ENCODE measurements at places on chromosomes 16 and 17. TPM values are rescaled to one million over a fixed set of nuclear protein-coding genes. Genes with fewer than 3 reads are reported as not detected.

CDT1 gene
- total RNA-seq = 140 TPM

DNA sequence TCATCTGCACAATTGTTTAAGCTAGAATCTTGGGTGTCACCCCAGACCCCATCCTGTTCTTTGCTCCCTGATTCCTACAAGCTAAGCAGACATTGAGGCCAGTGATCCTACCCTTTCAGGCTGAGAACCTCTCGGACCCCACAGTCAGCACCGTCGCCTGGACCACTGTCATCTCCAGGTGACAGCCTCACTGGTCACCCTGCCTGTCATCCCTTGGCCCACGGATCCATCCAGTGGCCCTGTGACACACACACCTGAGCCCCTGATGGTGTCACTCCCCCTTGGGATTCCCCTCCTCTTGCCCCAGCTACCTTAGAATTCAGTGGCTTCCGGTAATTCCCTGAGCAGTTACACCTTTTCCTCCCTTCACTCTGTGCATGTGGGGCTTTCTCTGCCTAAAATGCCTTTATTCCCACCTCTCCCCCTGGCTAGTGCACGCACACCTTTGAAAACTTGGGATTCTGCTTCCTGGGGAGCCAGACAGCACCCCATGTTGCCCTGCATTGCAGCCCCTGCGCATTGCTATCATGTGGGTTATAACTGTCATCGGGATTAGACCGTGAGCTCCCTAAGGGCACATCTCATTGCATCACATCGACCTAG, 3.0 kb downstream of the C16orf86 start:
- H3K36me3 ChIP-seq = no peaks in the 10 kb centered on the region
- peaks cover 9% of the 10 kb centered on the region for H3K4me1 ChIP-seq
- H3K27ac ChIP-seq = no peak overlapping the region
- DNase-seq = no peak

- DNase-seq = no peak
- H3K36me3 ChIP-seq = no peaks in the 10 kb centered on the region
- H3K27ac ChIP-seq = no peak overlapping the region
- no peak overlapping the region for H3K4me3 ChIP-seq
Measured at GRCh38 chr16:49724774-49725173, 131.1 kb downstream of the ZNF423 start.

EVI2B gene
- 100 TPM for total RNA-seq

GRCh38 chr16:23283571-23283970, 18.5 kb upstream of the SCNN1B start:
- no peaks in the 10 kb centered on the region for H3K36me3 ChIP-seq
- DNase-seq = no peak
- H3K4me3 ChIP-seq = no peak overlapping the region

AMDHD2 gene
- 75.4 TPM for total RNA-seq

DNA sequence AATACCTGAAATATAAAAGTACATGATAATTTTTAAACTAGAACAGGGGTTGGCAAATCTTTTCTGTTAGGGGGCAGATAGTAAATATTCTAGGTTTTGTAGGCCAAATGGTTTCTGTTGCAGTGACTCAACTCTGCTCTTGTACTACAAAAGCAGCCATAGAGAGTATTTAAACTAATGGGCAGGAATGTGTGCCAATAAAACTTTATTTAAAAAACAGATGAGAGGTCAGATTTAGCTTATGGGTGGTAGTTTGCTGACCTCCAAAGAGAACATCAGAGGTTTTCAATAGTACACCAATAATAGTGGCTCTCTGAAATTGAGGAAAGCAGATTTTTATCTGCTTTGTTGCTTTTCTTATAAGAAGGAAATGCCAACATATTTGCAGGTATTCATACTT, 15.2 kb upstream of the FAM20A start:
- H3K4me3 ChIP-seq = no peak overlapping the region
- H3K4me1 ChIP-seq = peaks cover 2% of the 10 kb centered on the region
- no peak for DNase-seq
- no peak overlapping the region for H3K27ac ChIP-seq
- H3K27me3 ChIP-seq = peaks cover 29% of the 10 kb centered on the region

DYNLRB2 gene
- not detected for total RNA-seq

GRCh38 chr17:83178533-83179304, 99.3 kb downstream of the METRNL start:
- H3K36me3 ChIP-seq = no peaks in the 10 kb centered on the region
- H3K27ac ChIP-seq = no peak overlapping the region
- DNase-seq = no peak
- H3K4me1 ChIP-seq = no peaks in the 10 kb centered on the region
- no peak overlapping the region for H3K4me3 ChIP-seq

SEZ6 gene
- not detected for total RNA-seq

CLEC10A gene
- total RNA-seq = 0.64 TPM

- H3K36me3 ChIP-seq = peaks cover 30% of the 10 kb centered on the region
- DNase-seq = peak; percentile 81
- H3K4me3 ChIP-seq = peak overlapping the region; percentile 93
Measured at GRCh38 chr17:56834380-56835263, 671 bp downstream of the DGKE start.

DNA sequence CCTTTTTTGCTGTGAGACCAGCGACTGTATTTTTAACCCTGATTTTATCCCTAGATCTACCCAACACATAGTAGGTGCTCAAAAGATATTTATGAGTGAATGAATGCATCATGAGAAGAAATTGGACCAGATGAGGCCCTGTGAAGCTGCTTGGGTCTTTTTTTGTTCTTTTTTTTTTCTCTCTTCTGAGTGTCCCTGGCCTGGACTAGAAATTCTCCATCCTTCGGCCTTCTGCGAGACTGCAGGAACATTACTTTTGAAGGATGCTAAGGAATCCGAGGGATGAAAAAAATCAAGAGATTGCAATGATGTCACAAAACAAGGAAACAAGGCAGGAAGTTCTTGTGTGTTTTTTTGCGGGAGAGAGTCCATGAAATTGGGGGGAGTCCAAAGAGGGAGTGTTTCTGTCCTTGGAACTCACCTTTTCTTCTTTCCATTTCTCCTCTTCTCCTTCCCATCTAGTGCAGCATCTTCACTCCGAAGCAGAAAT, 560 bp upstream of the RUSF1 start:
- no peaks in the 10 kb centered on the region for H3K36me3 ChIP-seq
- H3K27me3 ChIP-seq = no peaks in the 10 kb centered on the region
- peak overlapping the region; percentile 95 for H3K27ac ChIP-seq
- peak overlapping the region; percentile 90 for H3K4me3 ChIP-seq

DNA sequence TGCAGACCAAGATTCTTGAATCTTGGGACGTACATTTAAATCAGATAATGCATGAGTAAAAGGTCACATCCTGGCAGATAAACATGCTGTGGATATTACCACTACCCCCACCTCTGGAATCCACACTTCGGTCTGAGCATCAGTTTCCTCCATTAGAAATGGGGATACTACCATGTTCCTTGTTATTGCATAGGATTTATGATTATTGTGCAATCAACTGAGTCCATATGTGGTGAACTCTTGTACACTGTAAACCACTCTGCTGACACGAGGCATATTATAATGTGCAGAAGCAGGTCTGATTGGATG, 108.7 kb downstream of the VAT1L start:
- H3K4me1 ChIP-seq = no peaks in the 10 kb centered on the region
- H3K36me3 ChIP-seq = no peaks in the 10 kb centered on the region

KRT33A gene
- not detected for total RNA-seq

- H3K27me3 ChIP-seq = peaks cover 35% of the 10 kb centered on the region
- no peak for DNase-seq
Measured at GRCh38 chr17:61425682-61426481, 26.2 kb downstream of the TBX2 start.

DNA sequence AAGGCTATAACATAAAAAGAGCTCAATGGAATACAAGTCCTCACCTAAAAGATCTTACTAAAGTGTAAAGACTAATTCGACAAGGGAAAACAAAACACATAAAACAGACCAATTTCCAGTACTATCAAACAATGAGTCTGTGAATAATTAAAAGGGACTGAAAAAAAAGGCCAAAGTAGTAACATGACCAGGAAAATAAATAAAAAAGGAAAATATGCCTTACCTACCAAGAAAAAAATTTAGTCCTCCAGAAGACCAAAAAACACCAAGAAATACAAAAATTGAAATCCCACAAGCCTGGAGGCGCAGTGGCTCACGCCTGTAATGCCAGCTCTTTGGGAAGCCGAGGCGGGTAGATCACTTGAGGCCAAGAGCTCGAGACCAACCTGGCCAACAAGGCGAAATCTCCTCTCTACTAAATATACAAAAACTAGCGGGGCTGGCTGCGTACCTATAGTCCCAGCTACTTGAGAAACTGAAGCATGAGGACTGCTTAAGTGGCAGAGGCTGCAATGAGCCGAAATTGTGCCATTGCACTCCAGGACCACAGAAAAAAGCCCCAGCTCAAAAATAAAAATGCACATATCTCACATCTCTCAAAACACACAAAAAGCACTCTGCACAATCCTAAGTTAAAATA, 60.8 kb downstream of the TEX14 start:
- no peak overlapping the region for H3K27ac ChIP-seq
- H3K4me1 ChIP-seq = peaks cover 10% of the 10 kb centered on the region
- H3K36me3 ChIP-seq = peaks cover 2% of the 10 kb centered on the region
- peaks cover 2% of the 10 kb centered on the region for H3K27me3 ChIP-seq

GRCh38 chr16:84874983-84875382, 55.2 kb downstream of the CRISPLD2 start:
- H3K27me3 ChIP-seq = peaks cover 5% of the 10 kb centered on the region
- H3K4me3 ChIP-seq = no peak overlapping the region
- H3K27ac ChIP-seq = no peak overlapping the region
- no peaks in the 10 kb centered on the region for H3K4me1 ChIP-seq

SPIRE2 gene
- 1.8 TPM for total RNA-seq

GRCh38 chr17:41538565-41538991, 10.5 kb upstream of the KRT19 start:
- no peaks in the 10 kb centered on the region for H3K36me3 ChIP-seq
- H3K27ac ChIP-seq = no peak overlapping the region
- DNase-seq = no peak
- no peak overlapping the region for H3K4me3 ChIP-seq
- H3K27me3 ChIP-seq = peaks cover 14% of the 10 kb centered on the region

GRCh38 chr16:14070555-14070876, 603 bp upstream of the MRTFB start:
- H3K36me3 ChIP-seq = no peaks in the 10 kb centered on the region
- H3K4me1 ChIP-seq = peaks cover 7% of the 10 kb centered on the region
- H3K27ac ChIP-seq = peak overlapping the region; percentile 78
- peak overlapping the region; percentile 87 for H3K4me3 ChIP-seq

DNA sequence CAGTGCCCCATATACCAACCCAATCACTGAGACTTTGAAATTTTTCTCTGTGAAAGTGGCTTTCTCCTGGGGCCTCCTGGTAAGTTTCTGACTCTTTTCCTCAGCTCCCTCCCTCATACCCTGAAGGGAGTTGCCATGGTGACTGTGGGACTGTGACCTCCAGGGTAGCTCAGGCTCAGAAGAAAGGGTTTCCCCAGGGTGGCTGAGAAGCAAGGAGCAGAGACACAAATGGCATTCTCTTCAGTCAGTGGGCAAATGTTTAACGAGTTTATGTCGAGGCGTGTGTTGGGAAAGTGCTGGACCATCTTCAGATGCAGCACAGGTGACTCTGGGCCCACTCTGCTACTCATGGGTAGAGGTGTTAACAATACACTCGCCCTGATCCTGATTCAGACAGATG, 46.8 kb downstream of the MRPS23 start:
- no peak overlapping the region for H3K27ac ChIP-seq
- no peak overlapping the region for H3K4me3 ChIP-seq
- no peaks in the 10 kb centered on the region for H3K4me1 ChIP-seq
- no peak for DNase-seq

DNA sequence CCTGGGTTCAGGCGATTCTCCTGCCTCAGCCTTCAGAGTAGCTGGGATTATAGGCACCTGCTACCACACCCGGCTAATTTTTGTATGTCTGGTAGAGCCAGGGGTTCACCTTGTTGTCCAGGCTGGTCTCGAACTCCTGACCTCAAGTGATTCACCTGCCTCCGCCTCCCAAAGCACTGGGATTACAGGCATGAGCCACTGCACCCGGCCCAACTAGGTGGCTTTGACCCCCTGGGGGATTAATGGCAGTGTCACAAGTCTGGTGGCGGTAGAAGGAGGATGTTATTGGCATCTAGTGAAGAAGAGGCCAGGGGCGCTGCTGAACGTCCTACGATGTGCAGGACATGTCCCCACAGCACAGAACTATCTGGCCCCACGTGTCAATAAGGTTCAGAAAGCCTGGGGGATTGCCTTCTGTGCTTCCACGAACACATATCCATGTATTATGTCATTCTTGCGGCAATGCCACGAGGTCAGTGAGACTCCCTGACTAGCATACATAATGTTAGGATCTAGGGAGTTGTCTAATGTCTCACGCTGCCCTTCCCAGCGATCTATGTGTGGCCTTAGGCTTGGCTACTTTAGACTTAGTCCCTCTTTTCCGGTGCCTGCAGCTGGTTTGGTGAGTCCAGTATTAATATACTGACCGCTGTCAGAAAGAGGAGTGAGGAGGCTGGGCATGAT, 75.8 kb downstream of the ABCC6 start:
- H3K27ac ChIP-seq = no peak overlapping the region
- DNase-seq = no peak
- peaks cover 5% of the 10 kb centered on the region for H3K4me1 ChIP-seq
- H3K4me3 ChIP-seq = no peak overlapping the region

DNA sequence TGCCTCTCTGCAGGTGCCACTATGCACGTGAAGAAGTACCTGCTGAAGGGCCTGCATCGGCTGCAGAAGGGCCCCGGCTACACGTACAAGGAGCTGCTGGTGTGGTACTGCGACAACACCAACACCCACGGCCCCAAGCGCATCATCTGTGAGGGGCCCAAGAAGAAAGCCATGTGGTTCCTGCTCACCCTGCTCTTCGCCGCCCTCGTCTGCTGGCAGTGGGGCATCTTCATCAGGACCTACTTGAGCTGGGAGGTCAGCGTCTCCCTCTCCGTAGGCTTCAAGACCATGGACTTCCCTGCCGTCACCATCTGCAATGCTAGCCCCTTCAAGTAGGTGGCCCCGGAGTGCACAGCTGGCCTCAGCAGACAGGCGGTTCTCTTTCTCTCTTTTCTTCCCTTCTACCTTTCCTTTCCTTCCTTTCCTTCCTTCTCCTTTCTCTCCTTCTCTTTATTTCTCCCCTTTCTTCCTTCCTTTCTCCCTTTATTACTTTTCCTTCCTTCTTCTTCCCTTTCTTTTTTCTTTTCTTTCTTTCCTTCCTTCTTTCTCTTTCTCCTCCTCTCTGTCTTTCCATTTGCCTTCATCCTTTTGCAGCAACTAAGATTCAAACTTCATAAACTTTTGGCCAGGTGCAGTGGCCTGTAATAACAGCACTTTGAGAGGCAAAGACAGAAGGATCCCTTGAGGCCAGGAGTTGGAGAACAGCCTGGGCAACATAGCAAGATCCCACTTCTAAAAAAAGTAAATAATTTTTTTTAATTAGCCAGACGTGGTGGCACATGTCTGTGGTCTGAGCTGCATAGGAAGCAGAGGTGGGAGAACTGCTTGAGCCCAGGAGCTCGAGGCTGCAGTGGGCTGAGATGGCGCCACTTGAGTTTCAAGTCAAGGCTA, 46.7 kb downstream of the SCNN1B start:
- H3K4me3 ChIP-seq = no peak overlapping the region
- H3K27ac ChIP-seq = no peak overlapping the region
- no peaks in the 10 kb centered on the region for H3K36me3 ChIP-seq

DNA sequence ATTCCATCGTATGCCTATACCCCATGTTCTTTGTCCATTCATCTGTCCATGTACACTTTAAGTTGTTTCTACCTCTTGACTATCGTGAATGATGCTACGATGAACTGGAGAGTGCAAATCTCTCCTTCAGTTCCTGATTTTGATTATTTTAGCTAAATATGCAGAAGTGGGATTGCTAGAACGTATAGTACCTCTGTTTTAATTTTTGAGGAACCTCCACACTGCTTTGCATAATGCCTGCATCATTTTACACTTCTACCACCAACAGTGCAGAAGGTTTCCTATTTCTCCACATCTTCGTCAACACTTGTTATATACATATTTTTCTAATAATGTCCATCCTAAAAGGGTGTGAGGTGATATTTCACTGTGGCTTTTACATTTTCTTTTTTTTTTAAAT, 43.9 kb downstream of the SDR42E1 start:
- peaks cover 19% of the 10 kb centered on the region for H3K27me3 ChIP-seq
- DNase-seq = no peak
- H3K27ac ChIP-seq = no peak overlapping the region
- no peak overlapping the region for H3K4me3 ChIP-seq
- H3K36me3 ChIP-seq = no peaks in the 10 kb centered on the region
